Neuronal stem cell (in vitro differentiated cells): ENCODE measurements at places on chromosomes 2 and 18.

GRCh38 chr2:48169141-48169592 lies 262.9 kb upstream of the FBXO11 start:
- H3K36me3 ChIP-seq = no peaks in the 10 kb centered on the region
- DNase-seq = no peak
- H3K27ac ChIP-seq = no peak overlapping the region

DNA sequence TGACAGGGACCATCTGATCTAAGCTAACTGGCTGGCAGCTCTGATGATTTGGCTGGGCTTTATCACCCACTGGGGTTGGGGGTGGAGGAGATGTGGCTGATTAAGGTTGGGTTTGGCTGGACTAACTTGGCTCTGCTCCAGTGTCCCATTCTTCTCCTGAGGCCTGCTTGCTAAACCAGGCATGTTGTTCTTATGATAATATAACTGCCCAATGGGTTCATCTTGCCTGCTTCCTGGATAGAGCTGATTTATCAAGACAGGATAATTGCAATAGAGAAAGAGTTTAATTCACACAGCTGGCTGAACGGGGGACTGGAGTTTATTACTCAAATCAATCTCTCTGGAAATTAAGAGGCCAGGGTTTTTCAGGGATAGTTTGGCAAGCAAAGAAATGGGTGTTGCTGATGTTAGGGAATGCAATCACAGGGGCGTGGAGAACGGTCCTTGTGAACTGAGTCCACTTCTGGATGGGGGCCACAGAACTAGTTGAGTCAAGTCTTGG lies 150.4 kb downstream of the PTH2R start:
- H3K27me3 ChIP-seq = no peaks in the 10 kb centered on the region
- H3K36me3 ChIP-seq = no peaks in the 10 kb centered on the region
- H3K4me3 ChIP-seq = no peak overlapping the region
- H3K4me1 ChIP-seq = no peaks in the 10 kb centered on the region
- no peak for DNase-seq
- no peak overlapping the region for H3K27ac ChIP-seq

GRCh38 chr2:227477291-227477690 lies 5.3 kb downstream of the AGFG1 start:
- H3K4me3 ChIP-seq = no peak overlapping the region
- H3K4me1 ChIP-seq = peaks cover 10% of the 10 kb centered on the region
- DNase-seq = no peak
- no peaks in the 10 kb centered on the region for H3K36me3 ChIP-seq

DNA sequence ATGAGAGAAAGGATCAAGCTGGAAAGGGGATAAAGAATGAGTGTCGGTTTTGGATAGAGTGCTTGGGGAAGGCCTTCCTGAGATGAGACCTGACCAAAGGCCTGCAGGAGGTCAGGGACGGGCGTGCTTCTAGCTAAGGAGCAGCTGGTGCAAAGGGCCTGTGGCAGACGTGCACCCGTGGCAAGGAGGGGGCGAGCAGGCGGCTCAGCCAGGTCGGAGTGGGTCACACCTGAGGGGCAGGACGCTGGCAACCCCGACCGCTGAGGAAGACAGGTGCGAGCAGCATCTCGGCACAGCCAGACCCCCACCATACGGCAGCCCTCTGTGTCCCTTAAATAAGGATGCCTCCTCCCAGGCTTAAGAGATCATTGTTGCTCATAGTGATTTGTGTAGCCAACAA lies 48.1 kb downstream of the ODC1 start:
- no peaks in the 10 kb centered on the region for H3K4me1 ChIP-seq
- no peak for DNase-seq
- no peak overlapping the region for H3K4me3 ChIP-seq
- H3K27me3 ChIP-seq = no peaks in the 10 kb centered on the region
